ENCODE measurements at places on chromosomes 7 and 10.

GRCh38 chr10:72303424-72304128 lies 29.9 kb downstream of the DDIT4 start:
- DNase-seq: no peak

DNA sequence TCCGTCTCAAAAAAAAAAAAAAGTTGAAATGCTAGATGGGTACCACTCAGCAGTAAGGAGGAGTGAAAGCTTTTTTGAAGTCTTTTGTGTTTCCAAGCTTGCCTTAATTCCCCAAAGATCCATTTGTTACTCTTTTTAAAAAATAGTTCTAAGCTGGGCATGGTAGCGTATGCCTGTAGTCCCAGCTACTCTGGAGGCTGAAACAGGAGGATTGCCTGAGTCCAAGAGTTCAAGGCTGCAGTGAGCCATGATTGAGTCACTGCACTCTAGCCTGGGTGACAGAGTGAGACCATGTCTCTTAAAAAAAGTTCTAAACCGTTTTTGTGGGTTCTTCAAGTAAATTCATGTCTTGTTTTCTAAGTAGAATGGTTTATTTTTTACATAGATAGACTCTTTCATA lies 5.3 kb downstream of the TBC1D12 start:
- DNase-seq: no peak

GRCh38 chr10:80580638-80581468 lies 43.2 kb downstream of the SH2D4B start:
- DNase-seq: no peak

DNA sequence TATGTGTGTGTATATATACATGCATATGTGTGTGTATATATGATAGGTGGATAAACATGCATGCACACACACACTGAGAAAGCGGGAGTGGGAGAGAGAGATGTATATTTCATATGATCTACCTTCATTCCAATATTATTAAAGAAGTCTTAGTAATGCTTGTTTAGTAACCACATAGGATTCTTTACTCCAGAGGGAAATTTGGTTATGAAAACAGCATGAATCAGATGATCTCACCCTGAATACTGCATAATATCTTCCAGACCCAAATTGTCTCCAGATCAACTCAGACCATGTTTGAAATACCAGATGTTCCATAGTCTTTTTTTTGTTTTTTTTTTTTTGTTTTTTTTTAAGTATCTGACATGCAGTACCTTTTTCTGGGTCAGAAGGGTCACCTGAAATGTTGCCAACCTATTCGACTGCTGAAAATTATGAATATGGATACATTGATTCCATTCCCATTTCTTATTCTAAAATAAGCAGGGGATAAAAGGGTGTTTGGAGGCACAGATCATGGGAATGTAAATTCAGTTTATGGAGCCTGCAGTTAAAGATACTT lies 17.4 kb downstream of the TES start:
- no peak for DNase-seq

DNA sequence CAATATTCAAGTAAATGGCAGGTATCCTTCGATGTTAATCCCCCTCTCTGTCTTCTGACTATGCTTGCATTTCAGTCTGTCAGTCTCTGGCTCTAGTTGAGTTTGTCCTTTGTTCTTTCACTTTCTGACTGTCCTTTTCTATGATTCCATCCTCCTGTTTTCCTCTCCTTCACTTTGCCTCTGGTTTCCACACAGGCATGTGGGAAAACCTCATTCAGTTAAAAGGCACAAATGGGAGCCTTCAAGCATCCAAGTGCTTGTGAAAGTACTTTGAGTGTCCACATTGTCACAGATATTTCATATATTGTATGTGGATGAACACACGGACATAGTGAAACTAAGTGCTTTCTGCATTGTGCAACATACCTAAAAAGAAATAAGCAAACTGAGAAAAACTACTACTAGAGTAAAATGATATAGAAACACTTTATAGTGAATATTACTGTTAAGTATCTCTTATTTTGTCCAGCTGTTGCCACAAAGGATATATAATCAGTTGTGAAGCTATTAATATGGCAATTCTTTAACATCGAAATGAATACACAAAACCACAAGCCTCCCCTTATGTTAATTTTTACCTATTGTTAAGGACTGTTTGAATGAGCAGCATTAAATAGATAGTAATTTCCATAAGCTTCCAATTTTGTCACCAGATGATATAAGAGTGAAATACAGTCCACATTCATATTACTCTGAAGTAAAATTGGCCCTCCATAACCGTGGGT lies 71.7 kb downstream of the NRBF2 start:
- DNase-seq: no peak

DNA sequence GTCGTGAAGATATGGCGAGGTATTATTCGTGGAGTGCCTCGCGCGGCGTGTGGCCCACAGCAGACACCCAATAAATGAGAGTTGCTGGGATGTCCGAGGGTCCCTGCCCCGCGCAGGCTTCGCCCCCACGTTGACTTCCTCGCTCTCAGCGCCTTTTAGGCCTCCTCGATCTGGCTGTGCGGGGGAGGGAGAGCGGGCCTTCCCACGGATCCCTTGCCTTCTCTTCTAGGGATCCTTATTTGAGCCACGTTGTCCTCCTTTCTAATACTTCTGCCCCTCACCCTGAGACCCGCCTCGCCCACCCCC lies 660 bp downstream of the VCL start:
- no peak for DNase-seq

GRCh38 chr7:83289419-83289993 lies 126.8 kb upstream of the PCLO start:
- no peak for DNase-seq

DNA sequence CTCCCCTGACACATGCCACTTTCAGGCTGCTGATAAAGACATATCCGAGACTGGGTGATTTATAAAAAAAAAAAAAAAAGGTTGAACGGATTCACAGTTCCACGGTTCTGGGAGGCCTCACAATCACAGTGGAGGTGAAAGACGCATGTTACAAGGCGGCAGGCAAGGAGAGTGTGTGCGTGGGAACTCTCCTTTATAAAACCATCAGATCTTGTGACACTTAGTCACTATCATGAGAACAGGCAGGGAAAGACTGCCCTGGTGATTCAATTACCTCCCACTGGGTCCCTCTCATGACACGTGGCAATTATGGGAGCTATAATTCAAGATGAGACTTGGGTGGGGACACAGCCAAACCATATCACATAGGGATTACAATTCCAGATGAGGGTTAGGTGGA lies 181.5 kb downstream of the TCERG1L start:
- DNase-seq: no peak

DNA sequence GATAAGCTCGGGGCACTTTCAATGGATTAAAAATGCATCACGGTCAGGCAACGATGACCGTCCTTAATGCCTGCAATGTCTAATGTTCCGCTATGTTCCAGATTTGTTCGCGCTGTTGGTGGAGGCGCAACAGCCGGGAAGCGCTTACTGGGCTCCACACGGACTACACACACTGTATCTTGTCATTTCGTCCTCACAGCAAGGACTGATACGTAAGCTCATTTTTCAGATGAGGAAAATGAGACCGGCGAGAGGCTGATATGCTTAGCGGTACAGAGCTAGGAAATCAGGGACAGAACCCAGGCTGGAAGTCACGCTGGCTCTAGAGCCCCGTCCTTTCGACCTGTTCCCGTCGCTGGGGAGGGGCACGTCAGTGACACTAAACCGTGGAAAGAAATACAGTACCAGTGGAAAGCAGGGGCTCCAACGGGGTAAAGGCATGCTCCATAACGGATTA lies 670 bp downstream of the TPK1 start:
- DNase-seq: no peak

DNA sequence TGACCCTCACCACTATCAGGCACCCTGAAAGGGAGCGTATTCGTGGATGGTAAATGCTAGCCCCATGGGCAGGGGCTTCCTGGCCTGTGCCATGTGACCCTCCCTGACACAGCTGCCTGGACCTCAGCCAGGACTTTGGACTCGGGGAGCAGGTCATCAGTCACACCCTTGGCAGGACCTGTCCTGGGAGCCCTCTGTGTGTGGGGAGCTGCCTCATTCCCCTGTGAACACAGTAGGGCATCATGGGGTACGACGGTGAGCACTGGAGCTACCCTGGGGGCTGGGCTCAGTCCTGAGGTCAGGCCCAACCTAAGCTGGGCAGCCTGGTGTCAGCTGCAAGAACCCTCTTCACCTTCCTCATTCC lies 129.3 kb upstream of the FAM20C start:
- no peak for DNase-seq

GRCh38 chr7:33300131-33300530 lies 170.8 kb downstream of the BBS9 start:
- DNase-seq: no peak

DNA sequence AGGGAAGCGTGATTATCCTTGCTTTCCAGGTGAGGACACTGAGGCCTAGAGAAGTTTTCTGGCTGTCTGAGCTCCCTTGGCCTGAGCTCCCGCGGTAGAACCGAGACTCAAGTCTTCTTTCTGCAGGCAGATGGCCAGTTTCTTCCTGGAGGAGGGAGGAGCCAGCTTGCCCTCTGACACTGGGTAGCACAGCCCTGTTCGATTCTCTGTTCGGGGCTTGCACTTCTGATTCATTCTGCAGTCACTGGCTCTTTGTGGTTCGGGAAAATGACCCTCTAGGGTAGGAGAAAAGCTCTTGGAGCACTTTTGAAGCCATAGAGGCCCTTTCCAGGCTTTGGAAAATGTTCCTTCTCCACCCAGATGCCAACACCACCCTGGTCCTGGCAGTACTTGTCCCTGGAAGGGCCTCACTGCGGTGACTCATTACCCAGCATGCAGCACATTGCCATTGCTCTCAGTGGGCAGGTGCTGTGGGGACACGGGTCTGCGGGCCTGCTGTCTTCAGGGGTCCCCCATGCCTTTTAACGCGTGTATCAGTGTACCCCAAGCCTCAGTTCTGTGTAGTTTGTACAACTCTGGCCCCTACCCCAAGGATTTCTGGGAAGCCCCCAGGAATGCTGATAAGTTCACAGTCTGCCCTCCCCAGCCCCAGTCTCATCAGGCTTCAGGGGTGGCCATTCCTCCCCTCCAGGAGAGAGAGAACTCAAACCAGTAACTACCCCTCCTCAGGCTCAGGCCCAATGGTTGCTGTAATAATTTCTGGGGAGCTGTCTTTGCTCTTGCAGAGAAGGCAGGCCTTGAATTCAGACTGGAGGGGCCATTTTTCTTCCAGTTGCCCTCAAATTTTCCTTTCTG lies 11.9 kb downstream of the CHST3 start:
- no peak for DNase-seq

- no peak for DNase-seq
Measured at GRCh38 chr7:73517241-73517995, 4.7 kb downstream of the BAZ1B start.

- no peak for DNase-seq
Measured at GRCh38 chr7:22425361-22425760, 68.4 kb upstream of the RAPGEF5 start.

- no peak for DNase-seq
Measured at GRCh38 chr7:2245883-2246675, 4.1 kb downstream of the NUDT1 start.

GRCh38 chr10:118590334-118590733 lies 5.1 kb downstream of the PRLHR start:
- no peak for DNase-seq

- DNase-seq: no peak
Measured at GRCh38 chr7:151756866-151757265, 120.0 kb downstream of the PRKAG2 start.

GRCh38 chr10:104492329-104492940 lies 138.8 kb downstream of the CFAP58 start:
- DNase-seq: no peak

GRCh38 chr10:47453141-47454007 lies 30.5 kb downstream of the ANXA8 start:
- no peak for DNase-seq

DNA sequence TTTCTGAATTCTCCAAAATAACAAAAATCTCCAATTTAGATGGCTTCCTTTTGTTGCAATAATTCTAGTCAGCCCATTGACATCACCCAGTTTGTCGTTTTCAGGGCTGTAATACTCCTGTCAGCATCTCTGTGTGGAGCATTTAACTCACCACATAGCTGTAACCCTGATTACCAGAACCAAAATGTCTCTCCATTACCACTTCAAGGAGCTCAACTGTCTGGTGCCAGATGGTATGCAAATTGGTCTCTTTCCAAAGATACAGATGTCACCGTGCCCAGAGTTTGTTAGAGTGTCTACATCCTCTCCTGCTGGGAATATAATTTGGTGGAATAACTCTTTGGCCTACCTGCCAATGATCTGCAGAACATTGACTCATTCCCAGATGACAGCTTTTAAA lies 350.3 kb upstream of the POT1 start:
- no peak for DNase-seq

DNA sequence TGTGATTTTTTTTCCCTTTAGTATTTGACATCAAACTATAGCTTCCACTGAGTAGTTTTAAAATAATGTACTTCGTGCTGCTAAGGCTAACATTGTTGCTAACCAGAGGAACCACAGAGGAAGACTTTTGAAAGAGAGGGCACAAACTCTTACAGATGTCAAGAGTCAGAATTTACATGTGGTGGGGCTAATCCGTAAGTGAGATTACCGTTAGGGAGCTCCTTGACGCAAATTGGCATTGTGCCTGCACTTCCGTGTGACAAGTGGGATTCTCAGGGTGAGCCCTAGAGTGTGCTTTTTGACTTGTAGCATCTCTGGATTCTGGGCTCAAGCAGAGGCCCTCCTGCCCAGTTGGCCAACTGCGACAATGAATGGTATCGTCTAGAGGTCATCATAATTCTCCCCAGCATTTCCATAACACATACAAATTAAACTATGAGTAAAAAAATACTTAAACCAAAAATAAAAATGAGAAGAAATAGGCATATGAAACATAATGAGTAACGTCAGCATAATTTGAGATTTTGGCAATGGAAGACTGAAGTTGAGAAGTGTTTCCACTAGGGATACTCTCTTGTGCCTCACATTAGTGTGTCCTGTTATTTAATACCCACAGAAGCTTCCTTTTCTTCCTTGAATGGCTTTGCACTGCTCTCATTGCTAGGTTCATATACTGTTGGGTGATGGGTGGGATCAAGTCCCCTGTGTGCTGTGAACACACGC lies 164.0 kb downstream of the SDK1 start:
- DNase-seq: no peak

DNA sequence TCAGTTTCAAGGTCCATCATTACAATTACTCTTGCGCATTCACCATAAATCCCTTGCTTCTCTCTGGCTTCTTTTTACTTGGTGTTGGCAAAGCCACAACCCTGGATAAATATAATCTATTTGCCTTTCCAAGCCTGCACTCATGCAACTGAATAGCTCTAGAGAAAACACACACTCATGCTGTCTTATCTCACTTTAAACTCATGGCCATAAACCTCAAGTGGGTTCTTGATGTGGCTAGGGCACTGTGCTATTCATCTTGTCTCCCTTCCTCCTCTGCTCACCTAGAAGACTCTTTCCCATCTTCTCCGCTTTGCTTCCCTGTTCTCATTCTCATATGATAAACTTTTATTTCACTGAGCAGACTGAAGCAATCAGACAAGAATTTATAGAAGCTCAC lies 165.4 kb upstream of the MTPN start:
- DNase-seq: no peak
